ENCODE measurements at places on chromosomes 13 and 19.
A peak's percentile ranks its signal among the peaks of the same experiment; 100 is the strongest.

- DNase-seq = peak; percentile 74
These were observed 58.0 kb upstream of the CYSLTR2 start for GRCh38 chr13:48595431-48596429.

GRCh38 chr13:110345701-110346100 is 38.6 kb downstream of the COL4A2 start:
- no peak for DNase-seq

- DNase-seq = no peak
These were observed 22.1 kb upstream of the GGACT start for GRCh38 chr13:100610391-100611347.

DNA sequence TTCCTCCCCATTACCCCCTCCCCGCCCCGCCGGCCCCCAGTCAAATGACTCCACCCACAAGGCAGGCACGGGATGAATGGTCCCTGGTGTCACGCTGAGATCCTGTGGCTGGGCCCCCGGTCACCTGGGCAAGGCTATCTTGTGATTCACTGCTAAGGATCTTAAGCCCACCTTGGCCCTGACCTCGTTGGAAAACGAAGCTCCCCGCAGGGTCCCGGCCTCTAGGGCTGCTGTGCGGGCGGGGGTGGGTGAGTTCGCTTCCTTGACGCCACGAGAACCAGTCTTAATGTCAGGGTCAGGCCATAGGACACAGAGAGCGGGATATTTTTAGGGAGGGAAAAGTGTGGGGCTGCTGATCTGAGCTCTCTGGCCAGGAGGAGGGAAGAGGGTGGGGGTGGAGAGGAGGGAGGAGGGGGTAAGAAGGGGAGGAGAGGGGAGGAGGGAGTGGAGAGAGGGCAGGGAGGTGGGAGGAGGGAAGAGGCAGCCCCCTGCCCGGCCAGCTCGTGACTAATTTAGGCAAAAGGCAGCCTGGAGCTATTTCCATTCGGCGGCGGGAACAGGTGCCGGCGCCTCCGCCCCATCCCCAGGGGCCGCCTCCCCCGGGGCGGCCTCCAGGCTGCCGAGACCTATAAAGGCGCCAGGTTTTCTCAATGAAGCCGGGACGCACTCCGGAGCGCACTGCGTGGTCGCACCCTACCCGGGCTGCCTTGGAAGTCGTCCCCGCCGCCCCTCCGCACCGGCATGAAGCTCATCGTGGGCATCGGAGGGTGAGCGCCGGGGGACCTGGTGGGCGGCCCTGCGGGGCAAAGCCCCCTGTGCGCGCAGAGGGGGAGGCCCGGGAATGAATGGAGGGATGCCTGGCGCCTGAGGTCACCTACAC is at the start of gene NMRK2:
NMRK2 (plus strand) TSS at position 139 of the 880 bp plus-strand sequence; CDS start at position 742, 603 bp downstream.
- no peak for DNase-seq

- no peak for DNase-seq
These were observed 54.1 kb upstream of the MAB21L1 start for GRCh38 chr13:35530581-35530980.

GRCh38 chr19:35204799-35205732 is 23.5 kb downstream of the FAM187B start:
- DNase-seq = no peak

DNA sequence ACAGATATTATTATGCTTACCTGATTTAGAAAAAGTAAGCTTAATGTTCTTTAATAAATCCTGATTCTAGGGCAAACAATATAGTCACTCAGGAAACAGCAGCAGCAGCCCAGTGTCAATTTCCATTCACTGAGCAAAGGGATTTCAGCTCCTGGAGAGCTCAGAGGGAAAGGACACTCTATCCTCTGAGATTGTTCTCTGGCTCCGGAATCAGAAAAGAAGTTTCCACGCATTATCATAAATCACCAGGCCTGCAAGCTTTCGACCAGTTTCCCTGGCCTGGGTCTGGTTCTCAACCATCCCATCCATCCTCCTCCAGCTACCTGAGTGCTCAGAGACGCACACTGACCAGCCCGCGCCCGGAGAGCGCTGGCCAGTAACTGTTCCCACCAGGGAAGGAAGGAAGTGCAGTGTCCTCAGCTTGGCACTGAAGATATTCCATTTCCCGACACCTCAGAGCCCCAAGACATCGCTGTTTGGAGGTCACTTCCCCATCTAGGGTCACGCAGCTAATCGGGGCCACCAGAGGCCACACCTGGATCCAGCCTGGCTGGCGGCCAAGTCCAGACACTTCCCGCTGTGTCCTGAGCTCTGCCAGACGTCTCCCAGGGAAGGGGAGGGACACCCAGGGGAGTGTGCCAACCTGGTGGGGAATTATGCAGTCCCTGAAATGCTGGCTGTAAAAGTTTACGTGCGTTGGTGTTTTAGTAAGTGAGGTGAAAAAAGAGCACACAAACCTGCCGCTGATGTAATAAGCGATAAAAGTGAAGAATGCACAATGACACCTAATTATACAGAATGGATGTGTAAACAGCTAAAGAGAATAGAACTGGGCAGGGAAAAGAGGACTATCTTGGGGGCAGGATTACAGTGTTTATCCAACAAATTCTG is 29.1 kb downstream of the EPS15L1 start:
- no peak for DNase-seq

DNA sequence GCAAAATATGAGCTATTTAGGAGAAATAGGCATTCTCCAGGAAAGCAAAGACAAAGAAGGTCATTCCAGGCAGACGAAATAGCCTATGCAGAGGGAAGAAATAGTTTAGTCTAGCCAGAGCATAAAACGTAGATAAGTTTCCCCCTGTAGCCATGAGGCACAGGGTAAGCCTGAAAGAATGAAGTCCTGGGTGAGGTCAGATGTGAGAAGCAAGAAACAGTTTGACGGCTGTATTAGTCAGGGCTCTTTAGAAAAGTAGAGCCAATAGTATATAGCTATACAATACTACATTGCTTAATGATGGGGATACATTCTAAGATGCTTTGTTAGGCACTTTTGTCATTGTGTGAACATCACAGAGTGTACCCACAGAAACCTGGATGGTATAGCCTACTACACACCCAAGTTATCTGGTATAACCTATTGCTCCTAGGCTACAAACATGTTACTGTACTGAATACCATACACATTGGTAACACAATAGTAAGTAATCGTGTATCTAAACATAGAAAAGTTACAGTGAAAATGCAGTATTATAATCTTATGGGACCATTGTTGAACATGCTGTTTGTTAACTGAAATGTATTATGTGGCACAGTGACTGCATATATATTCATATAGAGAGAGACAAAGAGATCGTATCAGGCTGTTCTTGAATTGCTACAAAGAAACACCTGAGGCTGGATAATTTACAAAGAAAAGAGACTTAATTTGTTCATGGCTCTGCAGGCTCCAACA is 59.3 kb upstream of the WDFY2 start:
- peak; percentile 61 for DNase-seq

DNA sequence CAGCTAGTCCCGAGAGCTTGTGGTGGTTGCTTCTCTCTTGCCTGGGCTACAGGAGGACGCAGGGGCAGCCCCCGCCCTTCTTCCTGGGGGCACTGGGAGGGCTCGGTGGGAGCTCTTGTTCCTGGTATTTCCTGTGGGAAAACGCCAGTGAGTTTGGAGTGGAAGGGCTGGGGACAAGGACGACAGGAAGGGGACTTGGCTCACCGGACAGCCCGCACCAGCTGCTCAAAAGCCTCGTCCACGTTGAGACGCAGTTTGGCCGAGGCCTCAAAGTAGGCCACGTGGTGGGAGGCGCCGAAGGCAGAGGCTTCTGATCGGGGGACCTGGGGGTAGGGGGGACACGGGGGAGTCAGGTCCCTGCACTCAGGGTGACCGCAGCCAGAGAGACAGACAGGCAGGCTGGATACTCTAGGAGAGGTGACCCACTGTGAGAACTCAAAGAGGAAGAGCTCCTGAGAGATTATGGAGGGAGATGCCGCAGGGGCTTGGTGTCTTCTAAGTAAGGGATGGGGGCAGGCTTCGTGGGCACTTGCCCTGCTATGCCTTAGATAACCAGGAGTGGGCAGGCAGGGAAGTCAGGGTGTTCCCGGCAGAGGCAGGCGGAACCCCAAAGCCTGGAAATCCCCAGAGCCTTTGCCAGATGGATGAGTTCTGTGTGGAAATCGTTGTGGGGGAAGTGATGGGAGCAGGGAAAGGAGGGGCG is 4.3 kb downstream of the RRAS start:
- peak; percentile 20 for DNase-seq

DNA sequence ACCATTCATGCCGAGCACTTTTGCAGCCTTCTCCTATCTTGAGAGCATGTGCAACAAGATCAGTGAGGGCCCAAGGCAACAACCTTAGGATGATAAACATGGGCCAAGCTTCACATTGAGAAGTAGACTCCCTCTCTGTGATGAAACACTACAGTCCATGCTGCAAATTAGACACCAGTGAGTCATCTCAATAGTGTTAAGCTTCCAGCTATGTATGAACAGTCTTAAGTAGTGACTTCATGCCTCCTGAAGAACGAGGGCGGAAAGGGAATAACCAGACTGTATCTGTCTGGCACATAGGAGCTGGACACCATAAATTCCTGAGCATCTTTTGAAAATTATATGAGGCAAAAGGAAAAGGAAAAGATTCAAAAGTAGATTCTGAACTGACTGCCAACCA is 309.9 kb upstream of the SLITRK1 start:
- peak; percentile 76 for DNase-seq

GRCh38 chr13:70960841-70961443 is 852.7 kb upstream of the KLHL1 start:
- DNase-seq = peak; percentile 28

GRCh38 chr13:81779876-81780275 is 1439.0 kb upstream of the SPRY2 start:
- DNase-seq = no peak

DNA sequence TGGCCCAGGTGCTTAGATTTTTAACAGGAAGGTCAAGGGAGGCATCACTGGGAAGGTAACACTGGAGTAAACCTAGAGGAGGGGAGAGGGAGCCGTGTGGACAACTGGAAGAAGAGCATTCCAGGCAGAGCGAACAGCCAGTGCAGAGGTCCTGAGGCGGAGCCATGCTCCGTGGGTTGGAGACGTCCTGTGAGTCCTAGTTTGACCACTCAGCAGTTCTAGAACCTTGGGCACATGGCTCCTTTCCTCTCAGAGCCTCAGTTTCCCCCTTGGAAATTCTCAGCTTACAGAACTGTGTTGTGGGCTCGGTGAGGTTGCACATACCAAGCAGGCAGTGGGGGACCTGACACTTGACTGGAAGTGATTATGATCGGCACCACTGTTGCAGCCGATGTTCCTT is 130.9 kb downstream of the DPF1 start:
- DNase-seq = no peak

GRCh38 chr19:1425102-1425837 is 12.9 kb upstream of the RPS15 start:
- DNase-seq = no peak

DNA sequence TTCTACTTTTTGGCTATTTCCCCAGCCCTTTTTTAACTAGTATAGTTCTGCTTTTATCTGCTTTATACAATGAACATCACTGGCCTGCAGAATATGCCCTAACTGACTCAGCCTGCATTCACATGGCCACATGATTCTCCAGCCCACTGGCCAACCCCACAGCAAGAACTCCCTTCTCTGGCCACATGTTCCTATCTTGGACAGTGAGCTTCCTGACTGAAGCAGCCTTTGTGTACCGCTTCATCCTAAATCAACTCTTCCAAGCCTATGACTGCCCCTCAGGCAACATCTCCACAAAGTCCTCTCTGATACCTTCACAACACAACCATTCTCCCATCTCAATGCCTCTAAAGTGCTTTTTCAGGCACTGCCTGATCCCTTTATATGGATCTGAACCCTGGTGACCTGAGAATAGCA is 214.1 kb downstream of the COL4A1 start:
- peak; percentile 68 for DNase-seq

DNA sequence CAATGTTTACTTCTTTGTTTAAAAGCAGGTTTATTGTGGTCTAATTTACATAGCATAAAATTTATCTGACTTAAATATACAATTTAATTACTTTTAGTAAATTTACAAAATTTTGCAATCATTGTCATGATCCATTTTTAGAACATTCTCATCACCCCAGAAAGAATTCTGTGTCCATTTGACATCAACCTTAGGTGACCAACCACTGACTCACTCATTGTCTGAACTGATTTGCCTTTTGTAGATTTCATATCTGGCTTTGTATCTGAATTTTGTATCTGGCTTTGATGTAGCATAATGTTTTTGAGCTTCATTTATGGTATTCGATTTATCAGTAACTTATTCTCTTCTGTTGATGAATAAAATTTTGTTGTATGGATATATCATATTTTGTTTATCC is 40.4 kb downstream of the EDNRB start:
- DNase-seq = peak; percentile 68

- DNase-seq = no peak
These were observed 33.9 kb upstream of the MIR17HG start for GRCh38 chr13:91313581-91313980.

- peak; percentile 10 for DNase-seq
These were observed 309.3 kb downstream of the DCT start for GRCh38 chr13:94170145-94170571.

- no peak for DNase-seq
These were observed 39.3 kb upstream of the ERICH6B start for GRCh38 chr13:45654633-45655349.

Measured in fibroblast of mammary gland (primary cell).